ENCODE measurements at places on chromosomes 5 and 9. TPM values are rescaled to one million over a fixed set of nuclear protein-coding genes. Genes with fewer than 3 reads are reported as not detected.

Gene NRG2
- 0.08 TPM for total RNA-seq

Gene CD74
- total RNA-seq, result 350 TPM

Gene DRD1
- total RNA-seq, result not detected

Gene PCDHB5
- not detected for total RNA-seq

Gene CTNND2
- total RNA-seq, result not detected

Gene LHX2
- total RNA-seq, result not detected

Gene CARTPT
- total RNA-seq, result not detected

Gene SPATA31E1
- not detected for total RNA-seq

Gene FAM120A
- total RNA-seq, result 117 TPM

Gene NKD2
- total RNA-seq, result 0.23 TPM

Gene NTRK2
- total RNA-seq, result not detected

Gene CD14
- total RNA-seq, result 3.5 TPM

Gene CCL21
- not detected for total RNA-seq

DNA sequence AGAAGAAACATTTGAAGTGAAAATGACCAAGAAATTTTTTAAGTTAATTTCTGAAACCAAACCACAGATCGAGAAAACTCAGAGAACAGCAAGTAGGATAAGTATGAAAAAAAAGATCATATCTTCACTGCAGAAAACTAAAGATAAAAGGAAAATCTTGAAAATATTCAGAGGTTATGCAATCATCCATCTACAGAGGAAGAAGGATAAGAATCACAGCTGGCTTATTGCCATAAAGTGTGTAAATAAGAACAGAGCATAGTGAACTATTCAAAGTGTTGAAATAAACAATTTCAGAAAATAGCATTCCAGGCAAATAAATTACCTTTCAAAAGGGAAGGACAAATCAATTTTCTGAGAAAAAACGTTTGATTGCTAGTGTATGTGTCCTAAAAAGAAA is 1191.7 kb upstream of the CDH6 start:
- H3K36me3 ChIP-seq, result no peaks in the 10 kb centered on the region
- no peaks in the 10 kb centered on the region for H3K27me3 ChIP-seq
- no peak for DNase-seq
- no peak overlapping the region for H3K4me3 ChIP-seq
- H3K4me1 ChIP-seq, result no peaks in the 10 kb centered on the region

GRCh38 chr5:181221105-181221791 is 1.8 kb upstream of the TRIM41 start:
- peak; percentile 73 for DNase-seq
- H3K27ac ChIP-seq, result peak overlapping the region; percentile 99
- H3K36me3 ChIP-seq, result peaks cover 9% of the 10 kb centered on the region
- H3K4me3 ChIP-seq, result peak overlapping the region; percentile 87
- H3K27me3 ChIP-seq, result peaks cover 3% of the 10 kb centered on the region

GRCh38 chr5:95081500-95081960 is 203.4 kb downstream of the MCTP1 start:
- H3K27ac ChIP-seq, result peak overlapping the region; percentile 71
- H3K27me3 ChIP-seq, result peaks cover 11% of the 10 kb centered on the region
- no peaks in the 10 kb centered on the region for H3K36me3 ChIP-seq
- H3K4me1 ChIP-seq, result peaks cover 9% of the 10 kb centered on the region
- no peak for DNase-seq

DNA sequence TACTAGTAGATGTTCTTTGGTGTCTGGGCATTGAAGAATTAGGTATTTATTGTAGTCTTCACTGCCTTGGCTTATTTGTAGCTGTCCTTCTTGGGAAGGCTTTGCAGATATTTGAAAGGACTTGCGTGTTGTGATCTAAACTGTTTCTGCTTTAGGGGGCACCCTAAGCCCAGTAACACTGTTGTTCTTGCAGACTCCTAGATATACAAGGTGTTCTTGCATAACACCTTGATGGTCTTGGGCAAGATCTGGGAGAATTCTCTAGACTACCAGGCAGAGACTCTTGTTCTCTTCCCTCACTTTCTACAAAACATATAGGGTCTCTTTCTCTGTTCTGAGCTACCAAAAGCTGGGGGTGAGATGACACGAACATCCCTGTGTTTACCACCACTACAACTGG is 179.1 kb downstream of the FAM170A start:
- no peaks in the 10 kb centered on the region for H3K4me1 ChIP-seq
- H3K27ac ChIP-seq, result no peak overlapping the region
- no peaks in the 10 kb centered on the region for H3K27me3 ChIP-seq

GRCh38 chr9:96779089-96779488 is 1.2 kb upstream of the ZNF510 start:
- H3K27ac ChIP-seq, result no peak overlapping the region
- peaks cover 19% of the 10 kb centered on the region for H3K4me1 ChIP-seq
- no peak for DNase-seq
- H3K4me3 ChIP-seq, result no peak overlapping the region
- peaks cover 31% of the 10 kb centered on the region for H3K36me3 ChIP-seq
- no peaks in the 10 kb centered on the region for H3K27me3 ChIP-seq

DNA sequence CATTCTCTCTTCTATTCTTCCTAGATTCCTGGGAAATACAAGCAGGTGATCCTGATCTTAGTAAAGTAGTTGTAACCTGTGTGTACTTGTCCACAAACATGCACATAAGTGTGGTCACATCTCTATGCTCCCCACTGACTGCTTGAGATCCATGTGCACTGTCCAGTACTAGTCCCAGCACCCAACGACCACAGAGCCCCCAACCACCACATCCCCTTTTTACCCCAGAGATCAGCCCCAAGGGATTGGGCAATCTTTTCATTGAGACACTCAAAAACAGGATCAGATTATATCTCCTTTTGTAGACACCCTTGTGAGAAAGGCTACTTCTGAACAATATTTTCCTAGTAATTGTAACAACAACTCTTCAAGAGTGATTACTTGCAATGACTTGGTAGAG is 240.6 kb downstream of the ACTL7B start:
- no peak overlapping the region for H3K4me3 ChIP-seq
- H3K27me3 ChIP-seq, result no peaks in the 10 kb centered on the region
- no peaks in the 10 kb centered on the region for H3K36me3 ChIP-seq
- no peaks in the 10 kb centered on the region for H3K4me1 ChIP-seq
- no peak overlapping the region for H3K27ac ChIP-seq

- no peak for DNase-seq
- no peak overlapping the region for H3K4me3 ChIP-seq
- H3K27me3 ChIP-seq, result peaks cover 14% of the 10 kb centered on the region
- peaks cover 12% of the 10 kb centered on the region for H3K36me3 ChIP-seq
- H3K27ac ChIP-seq, result no peak overlapping the region
- H3K4me1 ChIP-seq, result peaks cover 6% of the 10 kb centered on the region
These were observed 40.2 kb downstream of the NSUN2 start for GRCh38 chr5:6592601-6593000.

- no peaks in the 10 kb centered on the region for H3K36me3 ChIP-seq
- no peak for DNase-seq
- no peaks in the 10 kb centered on the region for H3K4me1 ChIP-seq
- no peak overlapping the region for H3K4me3 ChIP-seq
- peaks cover 11% of the 10 kb centered on the region for H3K27me3 ChIP-seq
- H3K27ac ChIP-seq, result no peak overlapping the region
These were observed 17.2 kb downstream of the AGXT2 start for GRCh38 chr5:35030426-35031100.

DNA sequence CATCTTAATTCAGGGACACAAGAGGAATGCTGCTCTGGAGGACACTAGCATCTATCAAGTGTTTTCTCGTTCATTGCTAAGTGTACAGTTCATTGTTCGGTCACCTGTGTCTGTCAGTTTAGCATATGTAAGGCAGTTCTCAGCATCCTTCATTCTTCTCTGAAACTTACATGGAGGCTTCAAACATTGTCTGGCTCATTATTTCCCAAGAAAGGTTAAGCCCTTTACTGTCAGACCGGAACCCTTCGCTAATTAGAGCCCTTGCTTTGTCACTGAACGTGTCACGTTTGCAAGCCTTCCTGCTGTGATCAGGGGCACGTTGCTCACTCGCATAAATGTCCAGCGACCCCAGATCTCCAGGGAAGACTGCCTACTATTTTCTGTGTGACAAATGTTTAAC is 62.3 kb upstream of the RIOK2 start:
- no peak overlapping the region for H3K27ac ChIP-seq
- DNase-seq, result no peak
- H3K27me3 ChIP-seq, result peaks cover 4% of the 10 kb centered on the region

DNA sequence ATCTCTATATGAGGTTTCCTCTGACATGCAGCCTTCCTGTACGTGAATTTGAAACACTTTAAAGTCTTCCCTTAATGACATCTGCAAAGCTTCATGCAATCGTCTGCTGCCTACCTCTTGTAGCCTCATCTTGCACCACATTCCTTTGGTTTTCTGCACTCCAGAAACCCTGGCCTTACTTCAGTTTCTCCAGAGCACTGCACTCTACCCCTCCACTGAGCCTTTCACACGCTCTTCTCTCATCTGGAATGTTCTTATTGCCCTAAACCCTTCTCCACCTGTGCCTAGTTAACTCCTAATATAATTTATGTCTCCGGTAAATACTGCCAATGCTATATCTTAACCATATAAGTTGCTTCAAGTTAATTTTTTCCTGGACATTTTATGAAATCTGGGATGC is 168.8 kb upstream of the SLC27A6 start:
- DNase-seq, result no peak
- H3K36me3 ChIP-seq, result no peaks in the 10 kb centered on the region
- H3K4me3 ChIP-seq, result no peak overlapping the region
- no peaks in the 10 kb centered on the region for H3K4me1 ChIP-seq

GRCh38 chr9:36676091-36676490 is 103.4 kb downstream of the MELK start:
- DNase-seq, result no peak
- H3K27me3 ChIP-seq, result no peaks in the 10 kb centered on the region
- H3K27ac ChIP-seq, result no peak overlapping the region
- no peak overlapping the region for H3K4me3 ChIP-seq

GRCh38 chr5:14859150-14859549 is 12.4 kb downstream of the ANKH start:
- no peak overlapping the region for H3K27ac ChIP-seq
- H3K4me1 ChIP-seq, result no peaks in the 10 kb centered on the region
- H3K4me3 ChIP-seq, result no peak overlapping the region
- no peaks in the 10 kb centered on the region for H3K27me3 ChIP-seq
- no peak for DNase-seq
- H3K36me3 ChIP-seq, result peaks cover 3% of the 10 kb centered on the region

DNA sequence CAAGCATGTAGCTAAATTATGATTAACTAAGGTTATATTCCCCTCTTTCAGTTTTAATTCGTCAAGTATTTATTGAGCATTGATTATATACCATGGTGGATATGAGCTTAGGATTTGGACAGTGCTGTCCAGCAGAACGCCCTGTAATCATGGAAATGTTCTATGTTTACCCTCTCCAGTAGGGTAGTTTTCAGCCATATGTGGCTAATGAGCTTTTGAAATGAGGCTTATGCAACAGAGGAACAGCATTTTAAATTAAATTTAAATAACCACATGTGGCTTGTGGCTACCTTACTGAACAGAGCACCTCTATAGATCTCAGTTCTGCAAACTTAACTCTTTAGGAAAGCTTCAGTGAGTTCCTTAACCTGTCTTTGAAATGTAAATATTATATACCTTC is 59.1 kb downstream of the JMY start:
- H3K4me3 ChIP-seq, result no peak overlapping the region
- DNase-seq, result no peak
- no peak overlapping the region for H3K27ac ChIP-seq
- peaks cover 6% of the 10 kb centered on the region for H3K4me1 ChIP-seq
- peaks cover 2% of the 10 kb centered on the region for H3K36me3 ChIP-seq

DNA sequence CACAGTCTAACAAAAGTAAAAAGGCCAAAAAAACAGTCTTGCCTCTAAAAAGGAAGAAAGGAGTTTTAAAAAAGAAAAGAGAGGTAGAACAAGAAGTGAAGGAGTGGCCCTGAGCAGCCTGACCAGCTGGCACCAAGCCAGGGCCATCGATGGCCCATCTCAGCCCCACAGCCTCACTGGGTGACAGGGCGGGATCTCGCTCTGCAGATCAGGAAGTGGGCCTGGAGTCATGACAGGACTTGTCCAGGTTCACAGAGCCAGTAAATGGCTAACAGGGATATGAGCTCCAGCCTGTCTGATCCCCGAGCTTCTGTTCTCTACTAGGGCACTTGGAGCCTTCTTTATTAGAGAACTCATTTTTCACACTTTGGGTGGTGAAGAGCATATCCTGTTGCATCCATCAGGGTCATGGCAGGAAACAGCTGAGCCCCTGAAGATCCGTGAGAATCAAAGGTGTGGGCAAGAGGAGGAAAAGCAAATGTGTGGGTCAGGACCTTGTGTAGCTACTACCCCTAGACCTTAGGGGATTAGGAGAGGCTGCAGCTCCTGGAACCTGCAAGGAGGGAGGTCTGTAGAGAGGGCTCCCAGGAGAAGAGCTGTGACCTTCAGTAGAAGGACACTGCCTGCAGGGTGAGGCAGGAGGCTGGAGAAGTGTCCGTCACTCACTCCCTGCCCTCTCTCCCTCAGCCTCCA is 299.0 kb upstream of the MSX2 start:
- H3K36me3 ChIP-seq, result no peaks in the 10 kb centered on the region
- no peak overlapping the region for H3K4me3 ChIP-seq
- no peak for DNase-seq
- H3K4me1 ChIP-seq, result no peaks in the 10 kb centered on the region

DNA sequence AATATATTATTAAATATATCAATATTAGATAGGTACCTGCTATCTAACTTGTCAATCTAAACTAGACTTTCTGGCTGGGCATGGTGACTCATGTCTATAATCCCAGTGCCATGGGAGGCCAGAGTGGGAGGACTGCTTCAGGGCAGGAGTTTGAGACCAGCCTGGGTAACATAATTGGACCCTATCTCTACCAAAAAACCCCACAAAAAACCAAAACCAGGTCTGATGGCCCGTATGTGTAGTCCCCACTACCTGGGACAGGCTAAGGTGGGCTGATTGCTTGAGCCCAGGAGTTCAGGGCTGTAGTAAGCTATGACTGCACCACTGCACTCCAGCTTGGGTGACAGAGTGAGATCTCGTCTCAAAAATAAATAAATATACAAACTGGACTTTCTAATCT is 55.0 kb downstream of the PJA2 start:
- H3K4me3 ChIP-seq, result no peak overlapping the region
- DNase-seq, result no peak
- no peak overlapping the region for H3K27ac ChIP-seq
- peaks cover 24% of the 10 kb centered on the region for H3K36me3 ChIP-seq
- H3K27me3 ChIP-seq, result no peaks in the 10 kb centered on the region

DNA sequence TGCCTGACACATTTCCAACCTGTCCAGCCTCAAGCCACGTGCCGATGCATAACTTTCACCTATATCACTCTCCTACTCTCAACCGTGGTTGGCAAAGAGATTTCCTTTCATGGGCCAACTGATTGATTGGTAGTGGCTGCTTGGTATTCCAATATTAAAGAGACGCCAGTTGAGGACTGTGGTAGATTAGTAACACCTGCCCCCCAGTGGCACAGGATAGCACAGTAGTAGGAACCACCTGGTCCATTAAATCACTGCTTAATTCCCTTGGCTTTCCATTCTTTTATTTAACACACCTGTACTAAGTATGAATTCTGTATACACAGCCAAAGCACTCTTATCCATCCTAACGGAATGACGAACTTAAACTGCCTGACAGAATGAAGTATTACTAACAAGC is 19.1 kb upstream of the FOXB2 start:
- H3K36me3 ChIP-seq, result no peaks in the 10 kb centered on the region
- H3K27ac ChIP-seq, result no peak overlapping the region
- no peak overlapping the region for H3K4me3 ChIP-seq
- no peaks in the 10 kb centered on the region for H3K4me1 ChIP-seq
- DNase-seq, result no peak
- H3K27me3 ChIP-seq, result peaks cover 2% of the 10 kb centered on the region

- no peak overlapping the region for H3K27ac ChIP-seq
- no peak overlapping the region for H3K4me3 ChIP-seq
- DNase-seq, result no peak
- no peaks in the 10 kb centered on the region for H3K27me3 ChIP-seq
These were observed 73.9 kb downstream of the KLF9 start for GRCh38 chr9:70340572-70340971.
